HepG2 (cell line): ENCODE measurements at places on chromosomes 1 and 21.

DNA sequence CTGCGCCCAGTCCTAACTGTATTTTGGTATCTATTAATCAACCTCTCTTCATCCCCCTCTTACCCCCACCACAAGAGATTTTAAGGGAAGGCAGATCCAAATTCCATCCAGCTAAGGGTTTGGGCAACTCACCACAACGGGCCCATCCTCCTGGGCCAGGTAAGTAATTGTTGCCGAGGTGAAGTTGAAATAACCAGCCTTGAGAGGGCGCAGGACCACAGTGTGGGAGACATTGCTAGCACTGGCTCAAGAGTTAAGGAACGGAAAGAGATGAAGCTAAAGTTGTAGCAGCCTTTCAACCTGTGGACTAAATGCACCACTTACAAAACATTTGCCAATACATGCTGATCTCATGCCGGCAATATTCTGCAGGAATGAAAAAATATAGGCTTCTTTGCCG, 5.9 kb downstream of the SSR2 start:
- H3K36me3 ChIP-seq = peaks cover 12% of the 10 kb centered on the region
- H3K4me1 ChIP-seq = peaks cover 10% of the 10 kb centered on the region
- no peak overlapping the region for H3K4me3 ChIP-seq
- no peak for DNase-seq

DNA sequence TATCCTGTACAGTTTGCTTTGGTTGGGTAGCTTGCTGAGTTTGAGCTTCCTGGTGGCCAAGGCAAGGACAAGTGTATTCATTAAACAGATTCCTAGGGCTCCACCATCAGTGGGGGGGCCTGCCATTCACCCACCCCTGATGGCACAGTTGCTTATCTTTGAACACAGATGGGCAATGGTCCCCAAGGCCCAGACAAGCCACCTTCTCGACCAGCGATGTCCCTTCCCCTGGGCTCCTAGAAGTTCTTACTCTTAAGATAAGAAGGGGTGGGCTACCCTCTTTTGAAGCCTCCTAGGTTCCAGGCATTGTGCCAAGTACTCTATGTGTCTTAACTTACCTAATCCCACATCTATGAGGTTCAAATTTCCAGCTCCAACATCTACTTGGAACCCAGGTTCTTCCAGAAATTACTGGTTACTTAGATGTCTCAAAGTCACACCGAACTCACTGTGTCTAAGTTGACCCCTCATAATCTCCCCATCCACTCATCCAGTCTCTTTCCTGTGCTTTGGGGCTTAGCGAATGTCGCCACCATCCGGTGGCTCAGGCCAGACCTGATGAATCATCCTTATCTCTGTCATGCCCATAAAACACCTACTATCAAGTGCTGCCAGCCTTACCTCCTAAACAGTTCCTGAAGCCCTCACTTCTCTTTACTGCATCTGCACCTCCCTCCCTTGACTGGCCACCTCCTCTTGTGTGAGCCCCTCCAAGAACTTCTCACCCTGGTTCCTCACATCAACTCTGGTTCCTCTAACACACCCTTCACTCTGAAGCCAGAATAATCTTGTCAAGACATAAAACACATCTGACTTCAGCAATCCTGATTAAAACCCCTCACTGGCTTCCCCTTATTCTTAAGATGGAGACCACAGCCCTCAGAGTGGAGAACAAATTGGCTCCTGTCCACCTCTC, 50.1 kb downstream of the KLHDC7A start:
- H3K4me3 ChIP-seq = no peak overlapping the region
- H3K36me3 ChIP-seq = no peaks in the 10 kb centered on the region
- peaks cover 8% of the 10 kb centered on the region; the same call in 1 of the 3 replicates for H3K27me3 ChIP-seq
- no peak overlapping the region for H3K27ac ChIP-seq
- H3K4me1 ChIP-seq = no peaks in the 10 kb centered on the region
- peak; percentile 21 for DNase-seq

GRCh38 chr1:194466706-194467105, 1280.3 kb upstream of the B3GALT2 start:
- H3K36me3 ChIP-seq = no peaks in the 10 kb centered on the region
- H3K27ac ChIP-seq = no peak overlapping the region
- H3K4me1 ChIP-seq = no peaks in the 10 kb centered on the region

DNA sequence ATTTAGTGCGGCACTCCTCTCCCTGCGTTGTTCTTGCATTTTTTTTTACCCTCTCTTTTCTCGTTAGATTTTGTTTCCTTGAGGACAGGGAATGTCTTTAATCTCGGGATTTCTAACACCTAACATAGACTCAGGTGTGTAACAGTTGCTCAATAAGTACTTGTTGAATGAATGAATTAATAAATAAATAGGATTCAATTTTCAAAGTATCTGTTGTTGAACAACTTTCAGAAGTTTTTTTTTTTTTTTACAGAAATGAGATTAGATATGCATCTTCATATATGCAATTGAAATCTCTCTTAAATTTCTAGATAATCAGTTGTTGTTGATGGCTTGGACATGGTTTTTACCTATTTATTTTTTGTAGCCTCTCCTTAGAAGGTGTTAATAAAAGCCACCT, 83.1 kb downstream of the ROR1 start:
- no peak overlapping the region for H3K27ac ChIP-seq
- no peaks in the 10 kb centered on the region for H3K4me1 ChIP-seq
- no peaks in the 10 kb centered on the region for H3K36me3 ChIP-seq
- no peak overlapping the region for H3K4me3 ChIP-seq

DNA sequence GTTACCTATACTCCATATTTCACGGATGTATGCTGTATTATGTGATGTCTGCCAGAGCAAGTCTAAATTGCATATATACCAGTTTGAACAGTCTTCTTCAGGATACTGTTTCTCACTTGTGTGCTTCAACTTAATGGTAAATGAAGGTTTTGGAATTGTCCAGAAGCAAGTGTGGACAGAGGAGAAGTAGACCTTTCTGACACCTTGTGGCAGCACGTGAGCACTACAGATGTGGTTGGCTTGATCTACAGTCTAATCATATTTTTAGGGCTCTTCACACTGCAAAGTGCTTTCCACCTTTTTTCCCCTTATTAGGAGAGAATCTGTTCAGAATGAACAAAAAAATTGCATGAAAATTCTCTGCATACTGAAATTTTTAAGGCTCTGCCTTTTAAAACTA, 10.9 kb downstream of the MORC3 start:
- H3K27ac ChIP-seq = no peak overlapping the region
- H3K36me3 ChIP-seq = peaks cover 2% of the 10 kb centered on the region; the same call in 1 of the 2 replicates
- peaks cover 24% of the 10 kb centered on the region for H3K4me1 ChIP-seq
- H3K27me3 ChIP-seq = no peaks in the 10 kb centered on the region
- peak; percentile 51 for DNase-seq

DNA sequence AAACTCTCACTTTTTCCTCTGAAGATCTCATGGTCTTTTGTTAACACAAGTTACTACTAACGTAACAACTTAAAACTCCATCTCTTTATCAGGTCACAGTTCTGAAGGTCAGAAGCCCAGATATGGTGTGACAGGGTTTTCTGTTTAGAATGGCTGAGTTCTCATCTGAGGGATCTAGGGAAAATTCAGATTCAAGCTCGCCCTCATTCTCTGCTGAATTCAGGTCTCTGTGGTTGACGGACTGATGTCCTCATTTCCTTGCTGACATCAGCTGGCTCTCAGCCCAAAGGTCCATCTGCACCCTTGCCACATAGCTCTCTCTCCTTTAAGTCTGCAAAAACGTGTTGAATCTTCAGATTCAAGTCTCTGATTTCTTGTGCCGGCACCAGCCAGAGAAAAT, 6.1 kb upstream of the NTPCR start:
- H3K4me1 ChIP-seq = peaks cover 2% of the 10 kb centered on the region
- no peak for DNase-seq
- no peaks in the 10 kb centered on the region for H3K36me3 ChIP-seq
- no peak overlapping the region for H3K27ac ChIP-seq

GRCh38 chr1:173095632-173096031, 44.9 kb upstream of the TNFSF18 start:
- H3K4me1 ChIP-seq = no peaks in the 10 kb centered on the region
- no peak overlapping the region for H3K4me3 ChIP-seq
- H3K27me3 ChIP-seq = no peaks in the 10 kb centered on the region

DNA sequence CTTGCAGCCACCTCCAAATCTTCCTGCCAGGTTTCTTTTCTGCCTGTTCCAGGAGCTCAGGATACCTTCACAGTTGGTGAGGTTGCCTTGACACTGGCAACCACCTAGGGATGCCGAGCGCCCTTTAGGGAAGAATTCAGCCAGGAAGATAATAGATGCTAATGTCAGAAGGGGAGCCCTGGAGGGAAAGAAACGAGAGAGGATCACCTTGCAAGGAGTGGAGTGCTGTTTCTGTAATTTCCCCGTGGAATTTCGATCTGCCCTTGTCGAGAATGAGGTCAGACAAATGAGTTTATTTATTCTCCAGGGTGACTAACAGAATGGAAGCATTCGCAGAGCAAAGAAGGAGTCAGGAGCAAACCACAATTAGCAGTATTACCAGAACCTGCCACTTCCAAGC, 315.8 kb upstream of the KAZN start:
- no peaks in the 10 kb centered on the region for H3K27me3 ChIP-seq
- DNase-seq = no peak
- no peaks in the 10 kb centered on the region for H3K36me3 ChIP-seq
- H3K4me3 ChIP-seq = no peak overlapping the region

- H3K4me3 ChIP-seq = no peak overlapping the region
- no peak overlapping the region for H3K27ac ChIP-seq
- no peak for DNase-seq
- H3K36me3 ChIP-seq = no peaks in the 10 kb centered on the region
Measured at GRCh38 chr1:21564521-21565095, 55.4 kb downstream of the ALPL start.

- H3K36me3 ChIP-seq = no peaks in the 10 kb centered on the region
- DNase-seq = no peak
- no peaks in the 10 kb centered on the region for H3K27me3 ChIP-seq
- H3K4me1 ChIP-seq = peaks cover 42% of the 10 kb centered on the region
- H3K4me3 ChIP-seq = no peak overlapping the region
- H3K27ac ChIP-seq = no peak overlapping the region
Measured at GRCh38 chr1:229988534-229988933, 78.5 kb upstream of the GALNT2 start.

DNA sequence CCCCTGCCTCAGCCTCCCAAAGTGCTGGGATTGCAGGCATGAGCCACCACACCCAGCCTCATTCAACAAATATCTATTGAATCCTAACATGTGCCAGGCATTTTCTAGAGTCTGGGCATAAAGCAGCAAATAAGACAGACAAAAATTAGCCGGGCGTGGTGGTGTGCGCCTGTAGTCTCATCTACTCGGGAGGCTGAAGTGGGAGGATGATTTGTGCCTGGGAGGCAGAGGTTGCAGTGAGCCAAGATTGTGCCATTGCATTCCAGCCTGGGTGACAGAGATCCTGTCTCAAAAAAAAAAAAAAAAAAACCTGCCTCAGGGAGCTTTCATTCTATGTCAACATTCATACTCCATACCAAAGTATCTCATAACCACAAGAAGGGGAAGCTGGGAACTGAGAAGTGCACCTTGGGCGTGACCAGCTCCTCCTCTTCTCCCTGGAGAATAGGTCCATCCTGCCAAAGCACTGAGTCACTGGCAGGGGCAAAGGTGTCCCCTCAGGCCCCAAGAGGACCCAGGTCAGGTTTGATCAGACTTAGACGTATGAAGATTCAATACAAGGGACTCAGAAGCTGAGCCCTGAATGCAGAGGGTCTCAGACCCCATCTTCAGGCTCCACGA, 36.8 kb upstream of the PPP1R15B start:
- no peak overlapping the region for H3K27ac ChIP-seq
- H3K4me1 ChIP-seq = peaks cover 12% of the 10 kb centered on the region
- H3K4me3 ChIP-seq = no peak overlapping the region
- peaks cover 1% of the 10 kb centered on the region; the same call in 2 of the 3 replicates for H3K36me3 ChIP-seq
- DNase-seq = no peak

- H3K27me3 ChIP-seq = no peaks in the 10 kb centered on the region
- H3K36me3 ChIP-seq = peaks cover 93% of the 10 kb centered on the region
- DNase-seq = no peak
- H3K4me1 ChIP-seq = peaks cover 100% of the 10 kb centered on the region
- peak overlapping the region; percentile 35 for H3K27ac ChIP-seq
- H3K4me3 ChIP-seq = no peak overlapping the region
Measured at GRCh38 chr1:42941640-42942330, 16.9 kb downstream of the SLC2A1 start.

GRCh38 chr1:45876000-45876617, 72.7 kb downstream of the MAST2 start:
- no peak overlapping the region for H3K4me3 ChIP-seq
- H3K27me3 ChIP-seq = no peaks in the 10 kb centered on the region
- H3K4me1 ChIP-seq = peaks cover 57% of the 10 kb centered on the region
- DNase-seq = no peak
- no peak overlapping the region for H3K27ac ChIP-seq
- H3K36me3 ChIP-seq = no peaks in the 10 kb centered on the region; the same call in 2 of the 3 replicates

- H3K4me1 ChIP-seq = no peaks in the 10 kb centered on the region
- no peak for DNase-seq
- H3K36me3 ChIP-seq = no peaks in the 10 kb centered on the region
- no peaks in the 10 kb centered on the region for H3K27me3 ChIP-seq
- no peak overlapping the region for H3K27ac ChIP-seq
Measured at GRCh38 chr1:175644018-175644417, 99.4 kb downstream of the TNR start.

DNA sequence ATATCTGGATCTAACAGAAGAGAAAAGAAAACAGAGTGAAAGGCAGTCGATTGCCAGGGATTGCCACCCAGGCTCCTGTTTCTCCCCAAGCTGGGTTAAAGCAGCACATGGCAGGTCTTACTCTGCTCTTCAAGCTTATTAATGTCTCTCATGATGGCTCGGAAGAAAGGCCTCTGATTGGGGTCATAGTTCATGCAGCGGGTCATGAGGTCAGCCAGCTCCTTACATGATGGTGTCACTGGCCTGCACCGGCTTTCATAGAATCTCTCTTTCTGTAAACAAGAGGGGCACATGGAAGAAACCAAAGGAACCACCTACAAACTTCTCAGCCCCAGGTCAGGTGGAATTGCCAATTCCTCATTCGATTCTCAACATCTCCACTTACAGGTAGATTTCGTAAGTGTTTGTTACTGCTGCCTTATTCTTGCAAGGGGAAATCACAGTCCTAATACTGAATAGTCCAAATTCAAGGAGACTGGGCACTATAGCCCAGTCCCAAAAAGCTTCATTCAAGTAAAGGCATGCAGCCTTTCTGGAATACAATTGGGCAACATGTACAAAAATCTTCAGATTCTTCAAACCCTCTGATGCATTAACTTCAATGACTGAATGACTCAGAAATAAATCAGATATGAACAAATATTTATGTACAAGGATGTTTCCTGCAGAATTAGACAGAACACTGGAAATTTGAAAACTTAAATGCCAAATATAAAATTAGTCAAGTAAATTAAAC, 96.6 kb downstream of the RAVER2 start:
- H3K27me3 ChIP-seq = no peaks in the 10 kb centered on the region
- no peaks in the 10 kb centered on the region for H3K4me1 ChIP-seq
- H3K27ac ChIP-seq = no peak overlapping the region

GRCh38 chr1:60044881-60045280, 28.7 kb downstream of the C1orf87 start:
- no peak overlapping the region for H3K4me3 ChIP-seq
- no peaks in the 10 kb centered on the region for H3K36me3 ChIP-seq
- H3K27ac ChIP-seq = no peak overlapping the region
- H3K4me1 ChIP-seq = no peaks in the 10 kb centered on the region
- H3K27me3 ChIP-seq = no peaks in the 10 kb centered on the region; the same call in 2 of the 3 replicates

GRCh38 chr1:226548256-226549093, at the start of gene STUM:
Gene STUM (plus strand): TSS chr1:226548764. CDS start chr1:226548905, 141 bp downstream.
- no peak within 1 kb of the TSS for H3K27ac ChIP-seq
- H3K4me3 ChIP-seq = no peak within 1 kb of the TSS; the same call in none of the 2 replicates
- H3K27me3 ChIP-seq = peaks cover 7% of the 10 kb centered on the region
- H3K4me1 ChIP-seq = peaks cover 24% of the 10 kb centered on the region
- no peaks in the 10 kb centered on the region for H3K36me3 ChIP-seq
- no peak for DNase-seq

GRCh38 chr21:32954353-32954752, 71.4 kb upstream of the OLIG2 start:
- H3K4me1 ChIP-seq = no peaks in the 10 kb centered on the region
- H3K4me3 ChIP-seq = no peak overlapping the region
- no peak overlapping the region for H3K27ac ChIP-seq
- peaks cover 76% of the 10 kb centered on the region; the same call in 2 of the 3 replicates for H3K27me3 ChIP-seq
